ENCODE measurements at places on chromosomes 5 and 9.

GRCh38 chr9:38233343-38233742 lies 159.2 kb upstream of the ALDH1B1 start:
- DNase-seq, result no peak

DNA sequence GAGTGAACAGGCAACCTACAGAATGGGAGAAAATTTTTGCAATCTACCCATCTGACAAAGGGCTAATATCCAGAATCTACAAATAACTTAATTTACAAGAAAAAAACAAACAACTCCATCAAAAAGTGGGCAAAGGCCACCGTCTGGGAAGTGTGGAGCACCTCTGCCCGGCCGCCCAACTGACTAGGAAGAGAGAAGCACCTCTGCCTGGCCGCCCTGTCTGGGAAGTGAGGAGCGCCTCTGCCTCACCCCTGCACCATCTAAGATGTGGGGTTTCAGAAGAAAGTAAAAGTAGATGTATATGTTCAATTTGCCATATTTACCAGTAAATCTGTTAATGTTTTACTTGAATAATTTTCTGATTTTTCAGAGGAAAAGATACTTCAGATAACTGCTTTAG lies 108.1 kb upstream of the TMEM161B start:
- no peak for DNase-seq

DNA sequence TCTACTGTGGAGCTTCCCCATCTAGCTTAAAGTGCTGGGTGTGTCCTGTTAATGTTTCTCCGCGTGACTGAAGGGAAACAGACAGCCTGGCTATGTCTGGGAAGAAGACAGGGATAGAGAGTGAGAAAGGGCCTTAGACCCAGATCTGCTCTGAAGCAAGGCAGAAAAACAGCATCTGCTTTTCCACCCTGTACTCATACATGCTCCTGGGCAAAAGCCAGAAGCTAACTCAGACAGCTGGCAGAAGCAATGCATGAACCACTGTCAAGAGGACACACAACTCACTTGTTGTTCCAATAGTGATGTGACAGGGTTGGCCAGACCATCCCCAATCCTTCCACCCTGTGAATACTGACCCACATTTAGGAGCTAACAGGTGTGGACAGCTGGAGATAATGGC lies 63.3 kb downstream of the DPYSL3 start:
- no peak for DNase-seq

GRCh38 chr9:126304971-126305320 lies 21.7 kb upstream of the MVB12B start:
- no peak for DNase-seq

DNA sequence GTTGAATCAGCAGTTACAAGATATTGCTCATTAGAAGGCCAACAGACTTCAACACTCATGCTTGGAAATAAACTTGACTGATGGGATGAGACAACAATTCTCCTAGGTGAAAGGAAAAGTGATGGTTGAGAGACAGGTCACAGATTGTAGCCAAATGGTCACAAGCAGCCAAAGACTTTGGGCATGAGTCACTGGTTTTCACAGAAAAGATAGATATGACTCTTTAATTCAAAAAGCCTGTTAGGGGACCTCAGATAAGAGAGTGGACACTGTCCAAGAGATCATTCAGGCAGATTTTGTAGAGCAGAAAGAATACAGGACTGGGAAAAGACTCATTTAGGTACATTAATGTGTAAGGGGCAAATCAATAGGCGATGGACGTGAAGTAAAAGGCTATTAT lies 982.5 kb downstream of the MAT2B start:
- DNase-seq, result no peak
